ENCODE measurements at places on chromosomes 5 and 9.

DNA sequence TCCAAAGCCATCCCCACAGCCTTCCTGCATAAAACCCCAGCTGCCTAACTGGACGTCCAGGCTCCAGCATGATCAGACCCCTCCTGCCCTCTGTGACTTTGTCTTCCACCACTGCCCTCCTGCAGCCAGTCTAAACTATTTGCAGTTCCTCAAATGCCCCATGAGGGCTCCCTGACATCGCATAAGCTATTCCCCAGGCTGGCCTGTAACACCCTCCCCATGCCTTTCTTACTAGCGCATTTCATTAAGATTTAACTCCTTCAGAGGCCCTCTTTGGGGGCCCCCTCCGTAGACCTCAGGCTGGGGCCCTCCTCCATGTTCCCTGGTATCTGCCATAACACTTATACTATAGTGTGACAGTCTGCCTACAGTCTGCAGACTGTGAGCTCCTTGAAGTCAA, 15.5 kb upstream of the SMIM23 start:
- DNase-seq = no peak

GRCh38 chr9:37242089-37242488, 121.7 kb downstream of the ZCCHC7 start:
- DNase-seq = no peak

GRCh38 chr5:95422838-95423237, 31.7 kb downstream of the FAM81B start:
- DNase-seq = no peak

DNA sequence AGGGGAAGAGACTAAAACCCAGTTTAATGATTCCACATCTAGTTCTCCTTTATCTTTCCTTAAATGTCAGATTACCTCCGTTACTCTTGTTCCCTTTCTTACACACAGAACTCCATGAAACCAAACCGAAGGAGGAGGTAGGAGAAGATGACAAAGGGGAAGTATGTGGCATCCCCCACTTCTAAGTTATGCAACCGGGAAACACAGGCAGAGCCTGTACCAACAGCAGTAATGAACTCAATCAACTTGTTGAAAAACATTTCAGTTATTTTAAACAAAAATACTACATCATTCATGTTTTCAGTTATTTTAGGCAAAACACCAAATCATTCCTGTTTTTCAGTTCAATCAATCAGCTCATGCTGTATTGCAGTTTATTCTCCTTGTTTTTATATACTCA, 101.8 kb downstream of the PCSK1 start:
- no peak for DNase-seq

GRCh38 chr9:86722706-86723075, 224.6 kb downstream of the GAS1 start:
- no peak for DNase-seq

DNA sequence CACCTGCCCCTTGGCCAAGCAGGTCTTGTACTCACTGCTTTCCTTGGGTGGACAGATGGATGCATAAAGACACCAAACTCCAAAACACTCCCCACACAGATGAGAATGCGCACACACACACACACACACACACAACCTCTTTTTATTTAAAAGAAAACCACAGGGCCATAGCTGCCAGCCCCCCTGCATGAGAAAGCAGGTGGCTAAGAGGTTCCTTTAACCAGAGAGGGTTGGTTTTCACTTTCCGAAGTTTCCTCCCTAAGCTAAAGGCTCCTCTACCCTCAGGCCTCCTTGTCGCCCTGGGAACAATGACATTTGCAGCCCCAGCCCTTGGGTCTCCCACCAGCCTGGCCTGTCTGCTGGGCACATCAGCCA, 11.1 kb downstream of the NR5A1 start:
- no peak for DNase-seq

- DNase-seq = no peak
Observed at GRCh38 chr5:104178829-104179456, 616.4 kb upstream of the NUDT12 start.

- no peak for DNase-seq
Observed at GRCh38 chr9:13535141-13535540, 255.6 kb upstream of the MPDZ start.

- no peak for DNase-seq
Observed at GRCh38 chr5:121819682-121820261, 31.9 kb upstream of the FTMT start.

- no peak for DNase-seq
Observed at GRCh38 chr5:128920345-128921215, 44.7 kb upstream of the SLC27A6 start.

DNA sequence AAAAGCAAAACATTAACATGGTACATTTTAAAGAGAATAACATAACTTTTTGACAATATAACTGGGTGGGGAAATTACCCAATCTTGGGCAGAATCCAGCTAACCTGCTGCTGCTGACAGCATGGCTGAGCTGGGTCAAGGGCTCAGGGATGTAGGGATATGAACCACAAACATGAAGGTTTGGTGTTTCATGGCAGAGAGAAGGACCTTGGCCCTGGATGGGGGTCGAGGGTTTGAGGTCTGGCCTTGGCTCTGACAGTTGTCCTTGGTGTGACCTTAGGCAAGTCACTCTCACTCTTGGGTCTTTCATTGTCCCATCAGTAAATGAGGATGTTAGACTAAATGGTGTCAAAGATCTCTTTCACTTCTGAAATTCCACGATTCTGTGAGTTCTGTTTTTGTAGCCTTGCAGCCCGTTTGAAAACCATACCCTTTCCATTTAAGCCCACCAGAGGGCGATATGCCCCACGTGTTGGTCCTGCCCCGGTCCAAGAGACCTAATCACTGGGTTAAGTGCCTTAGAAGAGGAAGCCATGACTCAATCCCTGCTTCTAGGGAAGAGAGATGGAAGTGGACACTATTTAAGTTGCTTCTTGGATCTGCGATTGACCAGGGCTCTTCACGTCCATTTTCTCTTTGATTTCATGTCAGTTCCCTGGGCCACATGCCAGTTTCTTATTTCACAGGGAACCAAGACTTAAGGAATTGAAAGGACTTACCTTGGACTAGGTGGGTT, 56.8 kb upstream of the TEX48 start:
- peak; percentile 79 for DNase-seq

GRCh38 chr5:102313912-102314311, 17.8 kb upstream of the SLCO4C1 start:
- no peak for DNase-seq

- no peak for DNase-seq
Observed at GRCh38 chr9:1100945-1101344, 50.8 kb downstream of the DMRT2 start.

- DNase-seq = no peak
Observed at GRCh38 chr9:3419893-3420292, 105.9 kb downstream of the RFX3 start.

- DNase-seq = no peak
Observed at GRCh38 chr9:68780720-68781119, 75.7 kb downstream of the PIP5K1B start.

DNA sequence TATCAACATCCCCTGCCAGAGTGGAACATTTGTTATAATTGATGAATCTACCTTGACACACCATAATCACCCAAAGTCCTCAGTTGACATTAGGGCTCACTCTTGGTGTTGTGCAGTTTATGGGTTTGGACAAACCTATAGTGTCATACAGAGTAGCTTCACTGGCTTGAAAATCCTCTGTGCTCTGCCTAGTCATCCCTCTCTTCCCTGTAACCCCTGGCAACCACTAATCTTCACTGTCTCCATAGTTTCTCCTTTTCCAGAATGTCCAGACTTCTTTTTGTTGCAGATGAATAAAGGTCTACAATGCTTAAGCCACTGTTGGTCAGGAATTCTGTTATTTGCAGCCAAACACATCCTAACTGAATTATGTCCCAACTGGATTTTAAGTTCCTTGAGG, 22.5 kb upstream of the SUB1 start:
- DNase-seq = no peak

DNA sequence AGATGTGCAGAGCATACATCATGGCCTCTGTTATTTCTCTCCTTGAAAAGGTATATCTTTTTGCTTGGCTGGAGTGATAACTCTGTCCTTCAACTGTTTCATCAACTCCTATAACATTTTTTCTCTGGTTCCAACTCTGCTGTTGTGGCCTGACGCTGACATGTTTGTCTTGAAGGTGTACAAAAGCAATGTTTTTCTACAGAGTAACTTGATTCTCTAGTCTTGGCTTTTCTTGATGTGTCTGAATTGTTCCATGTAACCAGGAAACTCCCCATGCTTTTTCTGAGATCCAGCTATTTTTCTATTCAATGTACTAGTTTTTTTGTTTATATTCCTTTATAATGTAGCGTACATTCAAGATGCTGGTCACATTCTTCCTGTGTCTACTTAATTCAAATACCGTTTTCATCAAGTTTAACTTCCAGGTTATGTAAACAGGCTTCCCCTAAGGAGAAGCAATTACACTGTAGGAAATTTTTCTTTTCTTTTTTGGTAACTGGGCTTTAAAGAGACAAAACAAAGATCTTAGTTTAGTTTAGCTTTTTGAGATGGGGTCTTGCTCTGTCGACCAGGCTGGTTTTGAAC, 6.7 kb upstream of the CPLANE1 start:
- no peak for DNase-seq

GRCh38 chr5:14762549-14763216, 98.2 kb downstream of the OTULIN start:
- no peak for DNase-seq

DNA sequence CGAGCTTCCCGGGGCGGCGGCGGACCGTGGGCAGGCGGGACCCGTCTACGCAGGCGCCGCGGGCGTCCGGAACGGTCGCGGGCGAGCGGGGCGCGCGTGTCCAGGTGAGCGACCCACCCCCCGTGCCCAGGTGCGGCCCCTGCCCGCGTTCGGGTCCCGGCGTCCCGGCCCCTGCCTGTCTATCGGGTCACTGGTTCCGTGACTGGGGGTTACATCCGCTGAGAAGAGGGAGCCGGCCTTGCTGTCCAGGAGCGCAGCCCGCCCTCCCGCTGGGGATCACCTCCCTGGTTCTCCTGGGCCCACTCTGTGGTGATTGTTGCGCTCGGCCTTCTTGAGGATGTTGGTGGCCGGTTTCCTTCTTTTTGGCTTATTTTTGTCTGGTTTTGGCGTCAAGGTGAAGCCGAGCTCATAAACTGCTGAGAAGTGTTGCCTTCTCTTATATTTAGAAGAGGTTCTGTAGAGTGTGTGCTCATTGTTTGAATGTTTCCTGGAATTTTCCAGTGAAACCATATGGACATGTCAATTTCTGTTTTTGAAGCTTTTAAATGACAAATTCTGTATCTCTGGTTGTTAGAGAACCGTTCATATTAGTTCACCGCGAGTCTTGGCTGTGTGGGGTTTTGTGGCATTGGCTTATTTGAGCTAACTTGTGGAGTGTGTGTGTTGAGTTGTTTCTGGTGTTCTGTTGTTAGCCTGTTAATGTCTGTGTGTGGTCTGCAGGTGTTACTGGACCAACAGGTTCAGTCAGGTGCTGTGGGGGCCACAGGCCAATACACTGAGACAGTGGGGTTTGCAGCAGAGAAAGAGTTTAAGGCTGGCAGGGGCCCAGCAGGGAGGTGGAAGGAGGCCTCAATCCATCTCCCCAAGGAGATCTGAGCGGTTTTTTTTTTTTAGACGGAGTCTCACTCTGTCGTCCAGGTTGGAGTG, 621 bp downstream of the CEP72 start:
- DNase-seq = no peak

DNA sequence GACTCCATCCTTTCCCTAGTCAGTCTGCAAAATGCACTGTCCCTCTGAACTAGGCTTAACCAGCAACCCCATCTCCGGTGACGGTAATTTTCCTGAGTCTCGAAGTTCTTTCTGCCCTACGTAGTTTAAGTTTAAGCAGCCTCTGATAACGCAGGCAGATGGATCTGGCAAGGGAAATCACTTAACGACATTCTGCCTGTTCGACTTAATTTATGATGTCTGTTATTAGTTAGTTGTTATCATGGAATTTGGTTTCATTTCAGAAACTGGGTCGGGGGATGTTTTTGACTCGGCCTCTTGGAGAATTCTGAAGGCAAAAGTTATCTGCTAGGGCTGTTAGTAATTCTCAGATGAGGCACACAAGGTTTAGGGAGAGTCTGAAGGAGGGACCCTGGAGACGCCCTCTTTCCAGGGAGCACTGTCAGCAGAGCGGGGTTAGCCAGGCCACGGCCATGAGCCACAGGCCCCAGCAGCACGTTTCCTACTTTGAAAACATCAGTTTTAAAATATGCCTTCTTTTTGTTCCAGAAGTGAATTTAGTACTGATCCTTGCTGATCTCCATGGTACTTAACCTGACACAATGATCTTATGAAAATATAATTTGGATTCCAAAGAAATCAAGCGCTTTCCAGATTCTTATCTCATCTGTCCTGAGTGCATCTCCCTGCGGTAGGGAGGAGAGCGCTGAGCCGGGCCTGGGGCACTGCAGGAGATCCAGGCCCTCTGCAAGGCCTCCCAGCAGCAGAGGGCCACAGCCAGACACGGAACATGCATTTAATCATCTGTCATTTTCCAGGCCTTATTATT, 171.0 kb upstream of the OTULINL start:
- no peak for DNase-seq

DNA sequence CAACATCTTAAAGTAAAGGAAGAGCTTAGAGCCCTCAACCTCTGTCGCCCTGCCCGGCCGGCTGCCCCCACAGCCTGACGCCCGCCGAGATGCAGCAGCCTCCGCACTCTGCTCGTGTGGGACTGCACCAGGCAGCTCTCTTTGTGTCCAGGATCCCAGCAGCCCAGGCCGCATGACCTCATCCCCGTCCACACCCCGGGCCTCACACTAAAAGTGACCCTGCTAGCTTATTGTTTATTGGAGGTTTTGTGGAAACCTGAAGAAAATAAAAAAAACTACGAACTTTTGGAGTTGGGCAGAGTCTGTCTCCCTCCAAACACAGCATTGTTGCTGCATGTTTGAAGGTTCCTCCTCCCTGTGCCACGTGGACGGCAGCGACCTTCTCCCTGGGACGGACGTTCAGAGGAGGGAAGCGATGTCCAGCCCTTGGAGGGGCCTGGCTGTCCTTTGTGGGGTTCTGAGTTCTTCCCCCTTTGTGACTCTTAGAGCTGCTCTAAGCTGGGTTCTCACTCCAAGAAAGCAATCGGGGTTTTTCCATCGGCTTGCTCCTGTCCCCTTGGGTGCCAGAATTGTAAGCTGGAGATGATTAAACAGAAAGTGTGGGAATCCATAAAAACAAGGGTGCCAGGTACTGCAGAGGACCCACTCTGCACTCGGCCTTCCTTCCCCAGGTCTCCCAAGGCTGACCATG, 103.5 kb upstream of the COL5A1 start:
- no peak for DNase-seq

DNA sequence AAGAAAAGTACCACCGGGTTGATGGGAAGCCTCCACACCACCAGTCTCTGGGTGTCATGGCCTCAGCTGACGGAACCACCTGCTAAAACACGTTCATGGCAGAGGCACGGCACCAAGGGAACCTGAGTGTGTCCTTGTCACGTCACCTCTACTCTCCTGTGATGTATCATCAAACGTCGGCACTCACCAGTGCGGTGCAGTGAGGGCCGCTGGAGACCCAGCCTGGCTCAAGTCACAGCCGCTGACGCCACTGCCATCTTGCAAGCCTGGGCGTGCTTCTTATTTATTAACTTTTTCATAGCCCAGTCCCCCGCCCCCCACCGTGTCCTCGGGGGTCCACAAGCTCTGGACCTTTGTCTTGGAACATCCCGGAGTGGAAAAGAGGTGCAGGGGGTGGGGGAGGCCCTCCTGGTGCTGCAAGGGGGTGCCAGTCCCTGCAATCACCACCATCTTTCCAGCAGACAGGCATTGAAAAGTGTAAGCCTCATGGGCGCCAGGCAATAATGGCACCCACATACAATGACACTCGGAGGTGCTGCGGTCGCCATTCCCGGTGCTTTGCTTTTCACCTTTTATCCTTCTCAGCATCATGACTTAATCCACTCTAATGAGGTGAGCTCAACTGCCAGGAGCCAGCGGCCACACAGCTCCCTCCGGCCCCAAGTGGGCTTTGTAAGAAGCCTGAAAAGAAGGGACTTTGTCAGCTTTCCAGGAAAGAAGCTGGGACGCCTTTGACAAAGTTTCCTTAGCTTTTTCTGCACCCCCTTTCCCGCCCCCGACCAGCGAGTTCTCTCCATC, 202.3 kb upstream of the IRX1 start:
- DNase-seq = no peak
